ENCODE measurements at places on chromosomes 16 and 17. TPM values are rescaled to one million over a fixed set of nuclear protein-coding genes. Genes with fewer than 3 reads are reported as not detected.

Gene RAC3
- total RNA-seq: 8.1 TPM

- DNase-seq: no peak
Measured at GRCh38 chr17:66165537-66166123, 26.3 kb downstream of the CEP112 start.

Gene XAF1
- total RNA-seq: 26.8 TPM

Gene TBC1D16
- total RNA-seq: 5.4 TPM

Gene HOXB3
- 2.6 TPM for total RNA-seq

Gene CD300LF
- not detected for total RNA-seq

Gene TMEM220
- total RNA-seq: 0.24 TPM

GRCh38 chr16:88902744-88903143 is 36.3 kb upstream of the PABPN1L start:
- no peak for DNase-seq

Gene TMUB2
- total RNA-seq: 21.8 TPM

Gene ZNF469
- total RNA-seq: 0.24 TPM

GRCh38 chr17:58328195-58329034 is at the start of gene TSPOAP1:
Gene TSPOAP1 (minus strand): TSS chr17:58328795. CDS start chr17:58327920, 875 bp downstream.
- peak; percentile 90 for DNase-seq

DNA sequence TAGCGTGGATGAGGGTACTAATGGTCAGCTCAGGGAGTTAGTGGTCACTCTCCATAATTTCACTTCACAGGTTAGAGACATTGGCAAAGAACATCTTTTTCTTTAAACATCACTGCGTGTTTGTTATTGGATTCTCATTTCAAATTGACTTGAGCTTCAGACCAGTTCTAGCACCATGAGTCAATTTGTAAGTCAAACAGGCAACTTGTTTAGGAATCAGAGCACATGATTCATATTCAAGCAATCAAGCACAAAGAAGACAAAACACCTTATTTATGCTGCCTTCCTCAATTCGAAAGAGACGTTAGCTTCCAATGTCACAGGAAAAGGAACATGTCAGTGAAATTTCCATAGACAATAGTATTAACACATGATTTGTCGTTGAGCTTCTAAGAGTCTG is 62.3 kb downstream of the HS3ST3A1 start:
- DNase-seq: no peak

Gene PHOSPHO1
- not detected for total RNA-seq

- no peak for DNase-seq
Measured at GRCh38 chr16:81921843-81922584, 89.3 kb downstream of the SDR42E1 start.

Gene CES3
- total RNA-seq: 1.6 TPM

GRCh38 chr17:9261081-9262012 is 240.0 kb downstream of the NTN1 start:
- DNase-seq: no peak

Gene ZFP3
- 1.8 TPM for total RNA-seq

- DNase-seq: no peak
Measured at GRCh38 chr17:33927732-33928133, 327.4 kb upstream of the CCL2 start.

Gene SEC14L1
- total RNA-seq: 68.5 TPM

DNA sequence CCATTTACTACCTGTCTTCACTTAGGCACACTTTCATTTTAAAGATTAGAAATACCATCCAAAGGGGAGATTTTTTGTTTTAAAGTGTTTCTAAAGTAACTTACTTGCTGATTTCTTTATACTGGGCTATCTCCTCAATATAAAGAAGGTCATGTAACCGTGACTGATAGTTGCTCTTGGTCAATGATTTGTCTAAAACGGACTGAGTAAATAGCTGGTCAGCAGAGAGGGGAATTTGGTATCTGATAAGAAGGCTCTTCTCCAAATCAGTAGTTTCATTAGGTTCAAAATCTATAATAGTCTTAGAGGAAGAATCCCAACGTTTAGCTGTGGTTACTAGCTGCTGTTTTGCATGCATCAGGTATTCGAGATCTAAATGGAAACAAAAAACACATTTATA is 66.4 kb downstream of the HELZ start:
- DNase-seq: no peak

Gene C16orf92
- not detected for total RNA-seq

GRCh38 chr17:76125391-76125675 is 15.7 kb downstream of the FOXJ1 start:
- no peak for DNase-seq

Gene CACNG4
- total RNA-seq: not detected

- DNase-seq: no peak
Measured at GRCh38 chr17:71849783-71850768, 270.7 kb upstream of the SOX9 start.

- DNase-seq: no peak
Measured at GRCh38 chr16:23395732-23396131, 57.3 kb downstream of the COG7 start.

DNA sequence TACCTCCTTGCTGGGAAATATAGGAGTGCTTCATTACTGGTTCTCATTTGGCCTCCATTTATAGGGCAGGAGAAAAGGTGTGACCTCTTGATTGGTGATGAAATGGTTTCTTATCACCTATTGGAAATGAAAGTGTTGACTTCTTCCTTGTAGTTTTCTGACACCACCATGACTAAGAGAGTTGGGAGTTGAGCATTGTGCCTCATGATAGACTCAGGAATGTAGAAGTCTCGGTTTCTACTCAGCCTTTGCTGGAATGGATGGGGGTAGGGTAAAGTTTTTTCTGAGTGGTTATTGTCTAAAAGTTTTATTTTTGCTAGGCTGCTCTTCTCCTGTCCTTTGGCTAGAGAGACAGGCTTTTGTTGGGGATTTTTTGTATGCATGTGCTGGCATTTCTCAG is 117.4 kb downstream of the PHKB start:
- DNase-seq: no peak

DNA sequence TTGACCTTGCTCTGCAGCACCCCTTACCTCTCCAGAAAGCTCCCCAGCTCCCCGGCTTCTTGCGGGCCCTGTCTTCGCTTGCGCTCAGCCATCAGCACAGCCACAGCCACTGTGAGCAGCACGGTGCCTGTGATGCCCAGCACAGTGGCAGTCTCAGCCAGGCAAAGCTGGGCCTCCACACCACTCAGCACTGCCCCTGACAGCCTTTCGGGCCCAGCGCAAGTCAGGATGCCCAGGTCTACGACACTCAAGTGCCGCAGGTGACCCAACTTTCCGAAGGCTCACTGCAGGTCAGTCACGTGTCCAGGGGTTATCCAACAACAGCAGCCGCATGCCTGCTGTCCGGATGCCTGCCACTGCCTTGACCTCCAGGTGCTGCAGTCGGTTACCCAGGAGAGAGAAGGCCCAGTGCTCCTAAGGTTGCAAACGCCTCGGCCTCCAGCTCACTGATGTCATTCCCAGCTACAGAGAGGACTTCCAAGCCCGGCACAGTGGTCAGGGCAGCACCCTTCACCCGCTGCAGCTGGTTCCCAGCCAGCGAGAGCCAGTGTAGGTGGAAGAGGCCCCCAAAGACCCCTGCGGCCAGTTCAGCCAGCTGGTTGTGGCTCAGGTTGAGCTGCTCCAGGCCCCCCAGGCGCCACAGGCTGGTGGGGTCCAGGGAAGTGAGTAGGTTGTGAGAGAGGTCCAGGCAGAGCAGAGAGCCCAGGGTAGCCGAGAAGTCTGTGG is 8.9 kb upstream of the TMEM101 start:
- no peak for DNase-seq

- DNase-seq: no peak
Measured at GRCh38 chr17:39178536-39178935, 12.6 kb upstream of the ARL5C start.

- DNase-seq: peak; percentile 53
Measured at GRCh38 chr17:45018848-45019711, 32.4 kb downstream of the DCAKD start.

DNA sequence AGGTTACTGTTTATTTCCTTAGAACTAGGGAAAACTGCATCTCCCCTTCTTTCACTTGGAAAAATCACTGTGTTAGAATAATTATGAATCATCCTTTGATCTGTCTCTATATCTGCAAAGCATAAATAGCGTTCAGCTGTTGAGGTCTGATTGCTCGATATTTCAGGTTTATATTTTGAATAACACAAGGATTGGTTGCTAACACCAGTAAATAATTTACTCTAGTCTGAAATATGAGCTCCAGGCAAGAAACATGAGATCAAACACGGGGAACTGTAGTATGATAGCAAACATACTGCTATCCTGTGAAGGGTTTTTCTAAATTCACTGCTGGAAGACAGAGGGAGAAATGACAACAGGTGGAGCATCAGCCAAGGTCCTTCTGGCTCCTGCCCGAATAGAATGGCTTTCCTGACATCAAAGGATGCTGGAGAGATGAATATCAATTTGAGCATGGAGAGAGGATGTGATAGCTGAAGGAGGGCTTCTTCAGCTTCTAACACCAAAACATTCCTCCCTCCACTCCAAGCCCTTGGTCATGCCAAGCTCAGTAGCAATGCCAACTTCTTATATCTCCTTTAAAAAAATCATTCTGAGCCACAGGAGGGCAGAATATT is 450.3 kb downstream of the SHISA9 start:
- DNase-seq: no peak
